ENCODE measurements at places on chromosomes 5 and 9. TPM values are rescaled to one million over a fixed set of nuclear protein-coding genes. Genes with fewer than 3 reads are reported as not detected.

GRCh38 chr5:112254303-112254702 lies 164.8 kb downstream of the EPB41L4A start:
- DNase-seq = no peak

- no peak for DNase-seq
Measured at GRCh38 chr9:110125763-110126351, 82.1 kb downstream of the C9orf152 start.

GRCh38 chr9:106893088-106893487 lies 30.1 kb downstream of the ZNF462 start:
- DNase-seq = no peak

- no peak for DNase-seq
Measured at GRCh38 chr9:88574953-88575352, 40.0 kb downstream of the NXNL2 start.

GRCh38 chr9:89613912-89614892 lies 9.4 kb downstream of the GADD45G start:
- no peak for DNase-seq

DNA sequence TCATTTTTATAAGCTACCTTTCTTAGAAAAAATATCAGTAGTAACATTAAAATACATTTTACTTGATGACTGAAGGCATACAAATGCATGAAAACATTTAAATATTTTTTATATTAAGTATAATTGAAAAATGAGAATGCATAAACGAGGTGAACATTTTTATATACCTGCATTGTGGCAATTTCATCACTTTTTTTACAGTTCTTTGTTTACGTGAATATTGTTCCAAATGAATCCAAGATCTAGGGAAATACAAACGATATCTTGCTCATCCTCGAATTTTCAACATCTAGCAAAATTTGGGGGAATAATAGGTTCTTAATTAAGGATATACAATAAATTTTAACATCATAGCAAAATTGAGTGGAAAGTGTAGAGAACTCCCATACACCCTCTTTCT lies 45.5 kb upstream of the ALDH1A1 start:
- no peak for DNase-seq

DNA sequence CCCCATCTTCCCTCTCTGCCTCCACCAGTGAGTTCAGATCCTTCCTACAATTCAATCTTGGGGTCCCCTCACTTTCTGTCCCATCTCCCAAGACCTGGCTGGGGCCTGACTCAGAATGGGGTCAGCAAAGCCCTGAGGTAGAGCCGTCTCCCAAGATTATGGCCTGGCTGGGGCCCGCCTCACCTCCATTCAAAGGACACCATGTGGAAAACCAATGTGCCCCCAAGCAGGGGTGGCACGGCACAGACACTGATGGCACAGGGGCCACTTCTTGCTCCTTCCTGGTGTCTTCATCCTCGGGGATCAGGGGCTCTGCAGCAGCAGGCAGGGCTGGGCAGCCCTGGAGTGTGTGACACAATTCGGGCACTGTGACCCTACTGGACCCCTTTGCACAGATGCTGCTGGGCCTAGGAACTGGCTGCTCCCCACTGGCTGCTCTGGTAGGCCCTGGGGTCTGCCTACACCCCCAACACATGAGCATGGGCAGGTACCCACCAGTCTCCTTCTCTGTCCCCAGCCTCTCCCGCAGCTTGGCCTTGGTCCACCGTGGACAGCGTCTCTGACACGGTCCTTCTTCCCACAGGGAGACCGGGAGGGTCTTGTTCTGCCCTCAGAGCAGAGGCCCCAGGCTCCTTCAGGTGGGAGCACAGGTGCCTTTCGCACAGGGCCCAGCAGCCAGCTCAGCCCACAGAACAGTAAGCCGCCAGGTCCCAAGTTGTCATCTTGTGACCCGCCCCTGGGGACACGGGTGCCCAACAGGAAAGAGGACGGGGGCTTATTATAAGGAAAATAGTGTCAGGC lies 89.5 kb downstream of the ADAMTS2 start:
- DNase-seq = no peak

GRCh38 chr5:64165500-64166200 lies at the start of gene RNF180:
TSS of gene RNF180 (plus strand) at chr5:64165843. CDS start at chr5:64200808, 34,965 bp downstream.
- DNase-seq = no peak

- no peak for DNase-seq
Measured at GRCh38 chr5:83947763-83948162, 227.1 kb upstream of the HAPLN1 start.

GRCh38 chr9:92463387-92463786 lies 18.9 kb downstream of the ASPN start:
- no peak for DNase-seq

Gene MARCOL
- not detected for polyA plus RNA-seq

Gene SLC36A3
- polyA plus RNA-seq = not detected

Gene SPINK6
- not detected for polyA plus RNA-seq

Gene BSPRY
- 8.8 TPM for polyA plus RNA-seq

Gene GBGT1
- 1.8 TPM for polyA plus RNA-seq

Gene GFI1B
- polyA plus RNA-seq = 0.70 TPM

Gene TTC39B
- 9.0 TPM for polyA plus RNA-seq

Gene CDH18
- polyA plus RNA-seq = 0.55 TPM
